ENCODE measurements at places on chromosomes 13 and 19.

GRCh38 chr13:25166306-25166705, 5.8 kb downstream of the AMER2 start:
- DNase-seq: no peak

GRCh38 chr13:95228130-95228529, 73.1 kb downstream of the ABCC4 start:
- DNase-seq: no peak

DNA sequence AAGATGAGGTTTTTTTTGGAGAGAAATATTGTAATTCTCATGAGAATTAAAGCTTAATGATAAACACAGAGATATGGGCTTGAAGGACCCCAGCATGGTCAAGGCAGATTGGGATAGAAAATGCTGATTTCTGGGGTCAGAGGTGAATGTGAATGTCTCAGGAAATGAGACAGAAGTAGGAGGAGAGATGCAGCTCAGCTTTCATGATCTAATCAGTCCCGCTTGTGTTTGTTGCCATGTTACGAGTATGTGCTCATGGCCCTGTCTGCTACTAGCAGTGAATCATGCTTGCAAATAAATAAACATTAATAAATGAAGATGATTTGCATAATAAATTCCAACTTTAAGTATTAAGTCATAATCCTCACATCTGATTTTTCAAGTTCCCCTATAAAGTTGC, 23.0 kb upstream of the NDFIP2 start:
- DNase-seq: no peak

GRCh38 chr19:51016798-51017683, 2.5 kb downstream of the KLK10 start:
- peak; percentile 86 for DNase-seq

DNA sequence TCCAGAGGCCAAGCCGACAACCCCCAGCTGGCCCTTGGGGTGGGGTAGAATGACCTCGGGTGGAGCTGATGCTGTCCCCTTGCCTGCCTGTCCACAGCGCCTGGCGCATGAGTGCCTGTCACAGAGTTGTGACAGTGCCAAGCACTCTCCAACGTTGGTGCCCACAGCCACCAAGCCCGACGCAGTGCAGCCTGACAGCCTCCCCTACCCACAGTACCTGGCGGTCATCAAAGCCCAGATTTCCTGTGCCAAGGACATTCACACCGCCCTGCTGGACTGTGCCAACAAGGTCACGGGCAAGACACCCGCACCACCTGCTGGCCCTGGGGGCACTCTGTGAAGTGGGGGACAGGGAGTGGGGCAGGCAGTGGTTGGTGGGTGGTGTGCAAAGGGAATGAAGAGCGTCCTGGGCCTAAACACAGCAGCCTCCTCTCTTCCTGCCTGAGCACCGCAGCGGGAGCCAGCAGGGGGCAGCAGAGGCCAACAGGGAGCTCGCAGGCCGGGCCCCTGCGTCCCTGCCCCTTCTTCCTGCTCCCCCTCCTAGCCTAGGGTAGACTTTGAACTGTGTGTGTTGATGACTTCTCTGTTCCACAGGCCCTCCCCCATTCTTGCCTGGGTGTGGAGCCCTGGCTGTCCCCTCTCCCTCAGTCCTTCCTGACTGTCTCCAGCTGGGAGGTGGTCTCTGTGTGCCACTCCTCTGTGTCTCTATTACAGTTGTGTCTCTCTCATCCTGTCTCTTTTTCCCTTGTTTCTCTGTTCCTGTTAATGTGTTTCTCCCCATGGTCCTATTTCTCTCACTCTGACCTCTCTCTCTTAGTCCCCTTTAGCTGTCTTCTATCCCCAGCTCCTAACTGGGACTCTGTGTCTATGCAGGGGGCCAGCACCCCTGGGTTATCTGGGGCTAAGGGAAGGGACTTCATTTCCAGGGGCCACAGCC, 6.5 kb downstream of the MED29 start:
- DNase-seq: peak; percentile 94

DNA sequence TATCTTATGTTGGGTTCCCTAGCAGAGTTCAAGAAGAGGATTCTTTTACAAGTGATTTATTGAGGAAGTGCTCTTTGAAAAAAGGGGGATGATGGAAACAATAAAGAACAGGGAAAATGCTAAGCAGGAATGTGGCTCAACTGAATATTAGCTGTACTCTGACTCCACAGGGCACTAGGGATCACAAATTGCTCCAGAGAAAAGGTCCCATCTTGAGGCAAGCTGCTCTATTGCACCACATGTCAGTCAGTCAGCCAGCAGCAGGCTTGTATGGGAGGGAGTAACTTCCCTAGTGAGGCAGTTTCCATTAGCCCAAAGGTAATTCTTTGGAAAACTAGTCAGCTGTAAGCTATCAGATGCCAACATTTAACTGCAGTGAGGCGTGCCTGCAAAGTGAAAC, 73.3 kb upstream of the FNDC3A start:
- DNase-seq: no peak

GRCh38 chr19:54152878-54153524, 6.5 kb downstream of the LENG1 start:
- no peak for DNase-seq

- DNase-seq: no peak
These were observed 971.6 kb upstream of the MIR17HG start for GRCh38 chr13:90375851-90376250.

DNA sequence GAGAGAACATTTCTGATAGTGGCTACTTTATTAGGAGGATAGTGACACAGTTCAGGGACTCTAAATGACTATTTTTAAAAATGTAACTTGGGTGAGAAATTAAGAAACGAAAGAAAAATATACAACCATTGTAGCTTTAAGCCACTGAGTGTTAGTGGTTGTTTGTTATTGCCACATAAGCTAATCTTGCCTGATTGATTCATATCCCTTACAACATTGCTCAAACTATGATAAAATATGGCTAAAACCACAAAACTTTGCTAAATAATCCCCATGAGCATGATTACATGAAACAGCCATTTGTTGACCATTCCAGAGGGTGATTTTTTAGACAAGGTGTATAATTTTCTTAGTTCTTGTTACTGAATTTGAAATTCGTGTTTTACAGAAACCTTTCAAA, 343.4 kb downstream of the SLITRK5 start:
- DNase-seq: no peak

GRCh38 chr13:41505209-41505835, 48.0 kb downstream of the RGCC start:
- no peak for DNase-seq

DNA sequence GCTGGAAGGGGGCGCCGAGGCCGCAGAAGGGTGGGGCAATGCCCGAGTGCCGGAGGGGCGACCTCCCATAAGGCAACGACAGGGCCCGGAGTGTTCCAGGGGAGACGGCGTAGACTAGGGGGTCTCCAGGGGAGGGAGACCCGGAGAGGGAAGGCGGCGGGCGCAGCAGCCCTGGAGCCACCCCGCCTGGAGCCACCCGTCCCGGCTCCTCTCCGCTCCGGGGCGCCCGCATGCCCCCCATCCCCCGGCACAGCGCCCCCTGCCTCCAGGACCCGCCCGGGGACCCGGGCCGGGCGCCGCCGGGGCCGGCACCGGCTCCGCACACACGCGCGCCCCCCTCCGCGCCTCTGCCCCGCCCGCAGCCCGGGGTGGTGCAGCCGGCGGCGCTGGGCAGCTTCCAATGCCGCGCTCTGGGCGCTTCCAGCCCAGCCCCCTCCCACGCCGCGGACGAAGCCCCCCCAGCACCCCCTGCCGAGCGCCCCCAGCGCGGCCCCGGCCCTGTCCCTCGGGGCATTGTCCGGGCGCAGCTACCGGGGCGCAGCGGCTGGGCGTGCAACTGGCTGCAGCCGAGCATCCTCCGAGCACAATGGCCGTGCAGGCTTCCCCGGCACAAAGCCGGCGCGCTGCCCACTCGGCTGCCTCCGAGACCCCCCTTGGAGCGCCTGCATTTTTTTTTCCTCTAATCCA, 519 bp downstream of the PTPRS start:
- DNase-seq: peak; percentile 51

GRCh38 chr19:34155686-34156085, 16.6 kb upstream of the LSM14A start:
- no peak for DNase-seq

GRCh38 chr19:9166846-9167245, 11.9 kb upstream of the OR7D2 start:
- no peak for DNase-seq

- DNase-seq: peak; percentile 51
These were observed 572 bp upstream of the FKBP8 start for GRCh38 chr19:18543814-18544475.

DNA sequence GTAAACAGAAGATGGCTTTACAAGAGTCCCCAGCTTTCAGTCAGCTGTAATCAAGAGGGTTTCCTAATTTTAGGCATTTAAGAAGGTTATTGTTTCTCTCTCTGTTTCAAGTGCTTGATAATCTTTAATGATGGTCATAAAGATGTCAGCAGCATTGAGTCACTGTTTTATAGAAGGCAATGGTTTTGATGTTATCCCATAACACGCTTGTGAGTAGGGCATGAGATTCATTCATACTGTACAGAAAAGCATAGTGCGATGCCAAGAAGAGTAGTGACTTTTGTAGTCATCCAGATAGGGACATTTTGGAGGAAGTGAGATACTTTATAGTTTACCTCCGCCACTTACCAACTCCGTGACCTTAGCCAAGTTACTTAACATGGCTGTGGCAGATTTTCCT, 364.2 kb upstream of the SLC10A2 start:
- no peak for DNase-seq

Measured in endothelial cell (in vitro differentiated cells).